ENCODE measurements at places on chromosomes 6 and 20.

- no peak for DNase-seq
Observed at GRCh38 chr20:57548177-57549058, 12.5 kb upstream of the PCK1 start.

GRCh38 chr6:150142670-150143515 is at the start of gene PPP1R14C:
PPP1R14C (plus strand) TSS chr6:150143044; CDS start chr6:150143193, 149 bp downstream.
- no peak for DNase-seq

DNA sequence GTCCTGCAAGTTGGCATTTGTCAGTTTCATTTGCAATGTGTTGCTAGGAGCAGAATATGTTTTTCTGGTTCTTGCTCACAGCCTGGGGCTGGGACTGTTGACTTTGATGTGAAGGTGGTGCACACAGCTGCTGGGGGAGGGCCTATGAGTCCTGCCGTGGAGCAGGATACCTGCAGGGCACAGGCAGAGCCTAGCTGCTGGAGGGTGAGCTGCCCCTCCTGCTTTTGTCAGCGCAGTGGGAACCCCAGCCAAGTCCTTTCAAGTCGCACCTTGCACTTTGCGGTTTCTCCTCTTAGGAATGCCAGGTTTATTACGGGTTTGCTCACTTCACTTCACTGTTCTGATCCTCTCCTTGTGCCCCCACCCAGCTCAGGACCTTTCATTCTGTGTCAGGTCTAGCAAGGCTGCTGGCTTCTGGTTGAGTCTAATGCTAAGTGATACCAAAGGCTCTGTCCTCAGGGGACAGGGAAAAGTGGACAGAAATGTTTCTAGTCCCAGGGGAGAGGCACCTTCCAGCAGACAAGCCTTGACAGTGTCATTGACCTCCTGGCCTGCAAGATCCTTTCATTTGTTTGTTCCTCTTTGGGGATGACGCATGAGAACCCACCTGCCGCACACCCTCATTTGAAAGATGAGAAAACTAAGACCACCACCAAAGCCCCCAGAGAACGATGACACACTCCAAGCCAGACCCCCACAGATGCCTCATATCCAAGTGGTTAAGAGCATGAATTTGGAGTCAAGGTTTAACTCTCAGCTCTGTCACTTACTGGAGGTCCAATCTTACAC is 2.7 kb upstream of the SPO11 start:
- DNase-seq: no peak

- DNase-seq: no peak
Observed at GRCh38 chr20:63089051-63089907, 82.5 kb upstream of the BHLHE23 start.

DNA sequence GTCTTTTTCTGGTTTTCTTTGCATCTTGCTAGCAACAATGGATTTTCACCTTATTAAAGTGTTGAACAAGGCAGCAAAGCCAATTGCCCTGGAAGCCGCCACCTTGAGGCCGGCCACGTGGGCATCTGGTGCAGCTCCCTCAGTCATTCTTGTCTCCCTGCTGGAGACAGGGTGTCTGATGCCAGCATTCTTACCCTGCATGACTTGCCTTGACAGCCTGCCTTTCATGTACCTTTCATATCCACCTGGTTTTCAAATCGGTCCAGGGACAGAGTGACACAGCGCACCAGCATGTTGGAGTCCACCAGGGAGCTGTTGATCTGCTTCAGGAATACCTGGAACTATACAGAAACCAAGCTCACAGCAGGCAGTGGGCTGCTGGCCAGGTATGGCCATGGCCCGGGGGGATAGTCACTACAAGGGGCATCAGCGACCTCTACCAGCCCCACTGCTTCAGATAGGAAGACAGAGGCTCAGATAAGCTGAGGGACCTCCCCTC is 49.8 kb downstream of the MYH7B start:
- DNase-seq: no peak

- no peak for DNase-seq
Observed at GRCh38 chr6:163831736-163832135, 417.2 kb downstream of the QKI start.

DNA sequence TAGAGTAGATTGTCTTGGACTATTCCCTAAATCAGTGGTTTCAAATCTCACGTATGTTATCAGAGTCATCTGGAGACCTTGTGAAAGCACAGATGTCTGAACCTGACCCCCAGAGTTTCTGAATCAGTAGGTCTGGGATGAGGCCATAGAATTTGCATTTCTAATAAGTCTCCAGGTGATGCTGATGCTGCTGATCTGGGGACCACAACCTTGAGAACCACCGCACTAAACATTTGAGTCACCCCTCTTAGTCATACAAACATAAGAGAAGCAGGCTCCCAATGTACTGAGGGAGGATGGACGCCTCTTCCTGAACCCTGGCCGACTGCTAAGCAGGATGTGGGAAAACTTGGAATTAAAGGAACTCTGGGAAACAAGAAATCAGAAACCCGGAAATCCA is 187.8 kb upstream of the PRDM1 start:
- DNase-seq: no peak

- no peak for DNase-seq
Observed at GRCh38 chr6:161578478-161578877, 304.6 kb upstream of the AGPAT4 start.

DNA sequence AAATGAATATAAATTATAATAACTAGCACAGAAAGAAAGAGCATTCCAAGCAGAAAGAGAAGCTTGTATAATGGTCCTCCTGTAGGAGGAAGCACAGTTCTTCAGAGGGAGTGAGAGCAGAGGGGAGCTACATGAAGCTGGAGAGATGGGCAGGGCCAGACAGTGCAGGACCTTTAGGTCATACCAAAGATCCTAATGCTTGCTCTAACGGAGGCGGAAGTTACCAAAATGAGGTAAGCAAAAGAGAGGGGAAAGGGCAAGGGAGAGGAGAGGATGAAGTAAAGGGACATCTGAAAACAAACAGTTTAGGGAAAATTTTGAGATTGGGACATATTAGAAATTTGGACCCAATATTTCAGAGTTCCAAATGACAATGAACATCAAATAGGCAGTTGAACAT is 50.2 kb downstream of the HBS1L start:
- no peak for DNase-seq

GRCh38 chr6:160462551-160463109 is 114.5 kb downstream of the SLC22A3 start:
- no peak for DNase-seq

GRCh38 chr6:122953766-122954165 is 42.3 kb upstream of the CLVS2 start:
- no peak for DNase-seq

GRCh38 chr6:142702501-142703460 is 242.2 kb downstream of the HIVEP2 start:
- DNase-seq: no peak

GRCh38 chr6:90918361-90918760 is 331.5 kb upstream of the MAP3K7 start:
- no peak for DNase-seq

GRCh38 chr6:19377722-19378121 is 459.4 kb upstream of the ID4 start:
- DNase-seq: no peak

GRCh38 chr20:25237610-25238318 is 10.1 kb upstream of the PYGB start:
- DNase-seq: no peak

DNA sequence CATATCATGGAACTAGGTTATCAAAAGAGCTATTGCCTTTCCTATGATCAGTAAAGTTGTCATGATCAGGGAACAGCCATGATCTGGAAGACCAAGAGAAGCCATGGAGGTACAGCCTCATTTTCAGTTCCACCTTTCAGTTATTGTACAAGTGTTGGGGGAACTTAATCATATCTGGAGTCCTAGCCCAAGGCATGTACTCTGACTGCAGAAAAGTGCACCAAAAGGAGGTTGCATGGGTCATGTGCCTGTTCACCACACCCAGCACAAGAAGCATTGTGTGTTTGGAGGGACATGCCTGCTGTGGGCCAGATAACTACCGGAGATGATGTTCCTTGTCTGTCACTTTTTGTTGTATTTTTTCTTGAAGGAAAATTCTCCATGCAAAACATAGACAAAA is 185.8 kb upstream of the MAN1A1 start:
- DNase-seq: no peak

- no peak for DNase-seq
Observed at GRCh38 chr20:38229376-38230252, 30.9 kb downstream of the KIAA1755 start.

GRCh38 chr6:152189736-152190135 is 382.3 kb downstream of the ESR1 start:
- no peak for DNase-seq

DNA sequence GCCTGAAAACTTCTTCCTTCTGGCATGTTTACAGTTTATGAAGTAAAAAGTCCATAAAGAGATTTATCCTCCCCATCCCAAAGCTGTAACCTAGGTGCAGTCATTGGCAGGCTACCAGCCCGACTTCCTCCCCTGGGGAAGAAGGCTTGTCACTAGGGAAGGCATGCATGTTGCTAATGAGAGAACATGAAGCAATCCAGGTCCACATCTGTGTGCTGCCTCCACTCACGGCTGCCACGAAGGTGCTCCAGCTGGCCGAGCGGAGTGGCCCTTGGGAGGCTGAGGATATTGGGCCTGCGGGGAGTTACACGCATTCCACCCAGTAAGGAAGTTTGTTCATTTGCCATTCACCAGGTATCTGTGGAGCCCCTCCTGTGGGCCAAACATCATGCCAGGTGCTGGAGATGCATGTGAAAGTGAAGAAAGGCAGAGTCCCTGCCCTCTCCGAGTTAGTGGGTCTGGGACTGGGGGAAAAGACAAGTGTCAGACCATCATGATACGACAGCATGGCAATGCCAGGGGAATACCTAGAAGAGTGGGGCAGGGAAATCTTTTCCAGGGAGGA is 257.0 kb downstream of the NRN1 start:
- no peak for DNase-seq

DNA sequence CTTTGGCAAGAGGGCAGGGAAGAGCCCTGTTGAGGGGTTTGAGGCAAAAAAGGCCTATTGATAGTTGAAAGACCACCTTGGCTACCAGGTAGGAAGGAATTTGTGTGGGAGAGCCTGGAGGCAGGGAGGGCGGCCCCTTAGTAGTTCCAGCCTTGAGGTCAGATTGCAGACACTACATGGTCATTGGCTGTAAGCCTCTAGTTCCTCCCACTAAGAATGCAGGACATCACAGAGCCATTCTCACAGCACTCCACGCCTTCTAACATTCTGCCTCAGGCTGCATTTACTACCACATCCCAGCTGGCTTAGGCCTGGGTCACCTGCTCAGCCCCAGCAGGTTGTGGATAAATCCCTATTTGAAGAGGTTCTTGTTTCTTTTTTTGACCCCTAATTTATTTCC is 91.0 kb upstream of the SNX9 start:
- no peak for DNase-seq

- DNase-seq: no peak
Observed at GRCh38 chr6:131823276-131823902, 15.6 kb downstream of the ENPP1 start.

- no peak for DNase-seq
Observed at GRCh38 chr6:143361536-143362191, 88.8 kb downstream of the ADAT2 start.

- DNase-seq: no peak
Observed at GRCh38 chr20:62111148-62111547, 11.1 kb upstream of the LSM14B start.
